Fibroblast of lung (primary cell): ENCODE measurements at places on chromosomes 7 and 10.

- peak; percentile 66 for DNase-seq
These were observed 7.1 kb downstream of the GATA3 start for GRCh38 chr10:8061274-8062211.

DNA sequence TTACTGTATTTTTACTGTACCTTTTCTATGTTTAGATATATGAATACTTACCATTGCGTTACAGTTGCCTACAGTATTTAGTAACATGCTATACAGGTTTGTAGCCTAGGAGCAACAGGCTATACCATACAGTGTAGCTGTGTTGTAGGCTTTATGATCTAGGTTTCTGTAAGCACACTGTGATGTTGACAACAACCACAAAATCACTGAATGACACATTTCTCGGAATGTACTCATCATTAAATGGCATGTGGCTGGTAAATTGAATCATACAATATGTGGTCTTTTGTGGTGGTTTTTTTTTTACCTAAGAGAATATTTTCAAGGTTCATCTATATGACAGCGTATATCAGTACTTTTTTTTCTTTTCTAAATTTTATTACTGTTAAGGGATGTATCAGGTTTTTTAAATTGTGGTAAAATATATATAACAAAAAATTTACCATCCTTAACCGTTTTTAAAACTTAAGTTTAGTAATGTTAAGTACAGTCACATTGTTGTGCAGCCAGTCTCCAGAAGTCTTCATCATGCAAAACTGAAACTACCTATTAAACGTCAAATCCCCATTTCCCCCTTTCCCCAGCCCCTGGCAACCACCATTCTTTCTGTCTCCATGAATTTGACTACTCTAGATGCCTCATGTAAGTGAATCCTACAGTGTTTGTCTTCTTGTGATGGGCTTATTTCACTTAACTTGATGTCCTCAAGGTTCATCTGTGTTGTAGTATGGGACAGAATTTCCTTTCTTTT lies 21.5 kb downstream of the BTAF1 start:
- DNase-seq: peak; percentile 64

GRCh38 chr7:25549271-25549921 lies 321.1 kb upstream of the NPVF start:
- no peak for DNase-seq

DNA sequence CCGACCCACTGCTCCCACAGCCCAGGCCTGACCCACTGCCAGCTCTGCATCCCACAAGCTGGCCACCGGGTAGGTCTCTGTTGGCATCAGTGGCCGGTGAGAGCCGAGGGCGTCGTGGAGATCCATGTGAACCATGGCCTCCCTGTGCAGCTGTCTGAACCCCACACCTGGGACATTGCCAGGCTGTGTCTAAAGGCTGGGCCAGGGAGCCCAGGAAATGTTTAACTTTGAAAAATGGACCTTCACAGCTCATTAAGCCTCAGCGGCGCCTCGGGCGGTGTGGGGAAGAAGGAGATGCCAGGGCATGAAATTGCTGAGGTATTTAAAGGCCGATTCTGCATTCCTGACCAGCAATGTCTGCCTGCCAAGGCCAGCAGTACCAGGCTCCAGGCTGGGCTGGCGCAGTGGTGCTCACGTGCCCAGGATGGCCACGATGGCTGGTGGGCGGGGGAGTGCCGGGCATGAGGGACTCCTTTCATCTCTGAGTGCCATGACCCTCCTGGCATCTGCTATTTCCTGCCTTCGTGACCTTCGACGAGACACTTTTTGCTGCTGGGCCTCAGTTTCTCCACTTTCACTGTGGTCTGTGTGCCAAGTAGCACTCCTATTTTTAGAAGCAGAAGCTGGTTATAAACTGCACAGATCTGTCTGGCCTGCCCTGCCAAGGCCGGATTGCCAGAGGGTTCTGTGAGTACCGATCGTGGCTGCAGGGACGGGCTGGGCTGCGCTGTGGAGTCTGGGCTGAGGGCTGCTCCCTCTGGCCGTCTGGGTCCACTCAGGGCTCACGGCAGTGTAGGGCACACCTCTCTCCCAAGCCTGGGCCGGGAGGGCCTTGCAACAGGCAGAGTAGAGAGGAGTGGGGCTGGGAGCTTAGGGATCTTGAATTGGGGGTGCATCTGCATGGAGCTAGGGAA lies 21.8 kb downstream of the ELFN1 start:
- no peak for DNase-seq

DNA sequence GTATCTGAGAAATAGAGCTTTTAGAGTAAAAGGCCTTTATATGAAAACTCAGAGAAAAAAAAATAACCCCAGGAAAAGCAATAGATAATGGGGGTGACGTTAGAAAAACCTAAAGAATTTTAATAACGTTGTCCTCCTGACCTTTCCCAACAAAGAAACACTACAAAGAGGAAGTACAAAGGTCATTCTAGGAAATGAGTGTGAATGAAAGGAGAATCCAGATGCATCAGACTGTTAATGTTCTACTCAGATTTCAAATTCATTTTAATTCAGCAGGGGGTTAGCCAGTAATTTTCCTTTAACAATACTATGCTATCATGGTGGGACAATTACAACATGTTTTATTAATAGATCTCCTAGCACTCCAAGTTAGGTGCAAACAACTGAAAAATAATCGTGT lies 73.8 kb upstream of the CDK1 start:
- no peak for DNase-seq

DNA sequence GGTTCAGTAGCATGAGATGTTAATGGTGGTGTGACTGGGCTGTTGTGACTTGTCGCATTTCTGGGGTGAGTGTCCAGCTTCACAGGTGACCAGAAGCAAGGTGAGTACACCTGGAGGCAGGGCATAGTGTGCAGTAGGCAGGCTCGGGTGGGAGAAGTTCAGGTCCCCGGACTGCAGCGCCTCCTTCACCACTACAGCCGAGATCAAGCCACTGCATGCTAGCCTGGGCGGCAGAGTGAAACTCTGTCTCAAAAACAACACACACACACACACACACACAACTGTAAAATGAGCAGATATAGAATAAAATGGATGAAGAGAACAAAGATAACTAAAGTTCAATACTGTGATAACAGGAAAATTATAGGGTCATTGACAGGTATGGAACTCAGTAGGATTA lies 11.1 kb upstream of the PARD3 start:
- no peak for DNase-seq

DNA sequence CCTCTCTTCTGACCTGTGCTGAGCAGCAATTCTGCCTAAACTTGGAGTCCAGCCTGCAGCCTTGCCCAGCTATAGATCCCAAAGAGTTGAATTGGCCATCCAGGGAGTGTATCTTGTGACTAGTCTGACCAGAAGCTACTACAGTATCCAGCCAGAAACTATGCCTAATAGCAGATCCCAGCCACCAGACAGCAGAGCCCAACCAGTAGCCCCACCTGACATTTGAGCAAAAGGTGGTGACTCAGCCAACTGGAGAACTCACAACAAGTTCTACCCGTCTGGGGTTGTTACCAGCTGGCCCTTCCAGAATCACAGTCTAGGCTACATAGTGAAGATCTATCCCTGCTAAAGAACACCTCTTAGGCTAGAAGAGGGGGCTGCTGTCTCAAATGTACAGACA lies 315.0 kb downstream of the CRPPA start:
- DNase-seq: no peak
